ENCODE measurements at places on chromosomes 12 and 14.

DNA sequence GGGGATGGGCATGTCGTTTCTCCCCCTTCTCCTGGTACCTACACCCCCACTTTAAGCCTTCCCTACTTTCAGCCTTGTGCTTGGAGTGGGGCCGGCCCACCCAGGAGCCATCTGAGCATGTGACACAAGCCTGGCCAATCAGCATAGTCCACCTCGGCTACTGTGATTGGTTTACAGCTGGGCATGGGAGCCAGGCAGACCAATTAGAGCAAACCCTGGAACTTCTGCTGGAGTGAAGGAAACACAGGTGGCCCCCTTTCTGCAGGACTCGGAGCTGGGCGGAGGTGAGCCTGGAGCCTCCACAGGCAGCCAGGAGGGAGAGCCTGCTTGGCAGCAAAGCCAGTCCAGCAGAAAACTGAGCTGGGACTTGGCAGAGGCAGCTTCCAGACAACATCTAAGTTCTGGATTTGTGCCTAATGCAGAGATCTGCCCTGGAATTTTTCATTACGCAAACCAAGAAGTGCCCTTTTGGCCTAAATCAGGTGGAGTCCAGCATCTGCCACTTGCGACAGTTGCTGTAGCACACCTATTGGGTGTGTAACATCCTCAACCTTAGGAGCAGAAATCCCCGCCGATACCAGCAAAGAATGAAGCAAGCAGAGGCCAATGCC, 59.5 kb downstream of the SCARB1 start:
- DNase-seq, result no peak

GRCh38 chr12:28497889-28498411, 307.7 kb downstream of the CCDC91 start:
- DNase-seq, result no peak

GRCh38 chr12:115840159-115840558, 437.3 kb downstream of the MED13L start:
- DNase-seq, result no peak

DNA sequence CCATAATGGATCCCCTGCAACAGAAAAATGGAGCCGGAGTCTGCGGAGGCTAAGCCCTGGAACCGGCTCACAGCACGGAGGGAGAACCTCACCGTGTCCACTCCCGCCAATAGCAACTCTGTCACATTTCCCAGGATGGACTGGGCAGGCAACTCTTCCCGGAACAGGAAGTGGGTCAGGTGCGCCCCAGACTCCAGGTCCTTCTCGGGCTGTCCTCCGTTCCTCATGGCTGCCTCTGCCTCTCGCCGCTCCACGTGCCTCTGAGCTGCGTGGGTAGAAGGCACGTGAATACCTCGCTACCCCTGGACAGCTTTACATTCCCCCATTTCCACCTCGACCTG, 2.2 kb downstream of the CYP27B1 start:
- no peak for DNase-seq

- no peak for DNase-seq
Observed at GRCh38 chr14:90495357-90496276, 98.8 kb downstream of the CALM1 start.

DNA sequence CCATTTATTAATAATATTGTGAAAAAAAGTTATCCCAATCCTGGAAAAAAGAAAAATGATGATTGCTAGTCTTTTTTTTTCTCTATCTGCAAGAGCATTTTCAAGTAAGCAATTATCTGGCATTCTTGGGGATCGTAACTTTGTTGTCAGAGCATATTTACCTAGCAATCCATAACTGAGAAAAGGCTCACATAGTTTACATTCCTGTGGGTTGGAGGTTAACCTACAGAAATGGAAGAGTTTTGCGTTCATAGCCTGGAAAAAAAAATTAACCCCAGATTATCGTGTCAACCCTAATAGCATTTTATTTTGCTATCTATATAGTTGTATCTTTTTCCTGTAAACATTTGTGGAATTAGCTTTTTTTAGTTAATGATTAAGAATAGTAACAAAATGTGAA, 292.3 kb downstream of the DAD1 start:
- DNase-seq, result no peak
